Gastroesophageal sphincter (tissue), 4 donors: ENCODE measurements at places on chromosomes 6 and 20. TPM values are rescaled to one million over a fixed set of nuclear protein-coding genes. Genes with fewer than 3 reads are reported as not detected.

The BFSP1 gene
- 2.0 TPM for total RNA-seq

DNA sequence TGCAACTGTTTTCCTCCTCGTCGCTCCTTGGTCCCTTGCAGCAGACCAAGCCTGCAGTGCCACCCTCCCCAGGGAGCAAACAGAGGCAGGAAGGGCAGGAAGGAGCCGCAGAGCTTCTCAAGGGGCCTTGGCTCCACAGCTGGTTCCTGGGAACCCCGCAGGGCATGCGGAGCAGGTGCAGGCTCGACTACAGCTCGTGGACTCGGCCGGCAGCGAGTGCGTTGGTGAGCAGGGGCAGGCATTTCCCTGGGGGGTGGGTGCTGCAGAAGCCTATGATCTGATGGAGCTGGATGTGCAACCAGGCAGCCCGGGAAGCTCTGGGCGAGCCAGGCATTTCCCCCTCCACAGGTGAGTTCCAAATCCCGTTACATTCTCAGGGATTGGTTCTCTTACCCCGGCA lies 37.1 kb downstream of the FRMD1 start:
- no peak for ATAC-seq

DNA sequence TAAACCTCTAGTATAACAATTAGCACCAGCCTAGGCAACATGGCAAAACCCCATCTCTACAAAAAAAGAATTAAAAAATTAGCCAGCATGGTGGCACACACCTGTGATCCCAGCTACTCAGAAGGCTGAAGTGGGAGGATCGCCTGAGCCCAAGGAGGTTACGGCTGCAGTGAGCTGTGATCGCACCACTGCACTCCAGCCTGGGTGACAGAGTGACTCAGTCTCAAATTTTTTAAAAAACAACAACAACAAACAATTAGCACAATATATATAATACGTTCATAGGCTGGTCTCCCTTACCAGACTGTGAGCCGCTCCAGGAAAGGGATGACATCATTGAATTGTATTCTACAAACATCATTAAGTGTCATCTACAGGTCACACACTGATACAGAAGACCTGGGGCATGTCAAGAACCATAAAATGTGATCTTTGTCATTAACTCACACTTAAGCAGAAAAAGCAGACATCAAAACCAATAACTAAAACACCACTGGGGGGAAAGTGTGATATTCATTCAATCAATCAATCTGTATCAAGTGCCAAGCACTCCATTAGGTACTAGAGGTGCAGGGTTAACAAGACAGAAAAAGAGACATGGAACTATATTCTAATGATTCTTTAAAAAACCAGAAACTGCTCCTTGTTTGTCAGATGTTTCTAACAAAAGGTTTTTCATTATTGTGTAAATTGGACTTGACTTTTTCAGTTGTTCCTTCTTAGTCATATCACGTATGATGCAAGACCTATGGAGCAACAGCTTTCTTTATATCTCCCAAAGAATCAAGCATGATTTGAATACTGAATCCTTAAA lies 17.8 kb downstream of the MAP3K5 start:
- peak; percentile 48 for ATAC-seq

GRCh38 chr6:148342350-148343046 lies at the start of gene SASH1:
SASH1 (plus strand) TSS chr6:148342838; CDS start chr6:148343068, 230 bp downstream.
- ATAC-seq, result peak; percentile 84

GRCh38 chr20:35849706-35850105 lies 77.9 kb downstream of the PHF20 start:
- ATAC-seq, result no peak

DNA sequence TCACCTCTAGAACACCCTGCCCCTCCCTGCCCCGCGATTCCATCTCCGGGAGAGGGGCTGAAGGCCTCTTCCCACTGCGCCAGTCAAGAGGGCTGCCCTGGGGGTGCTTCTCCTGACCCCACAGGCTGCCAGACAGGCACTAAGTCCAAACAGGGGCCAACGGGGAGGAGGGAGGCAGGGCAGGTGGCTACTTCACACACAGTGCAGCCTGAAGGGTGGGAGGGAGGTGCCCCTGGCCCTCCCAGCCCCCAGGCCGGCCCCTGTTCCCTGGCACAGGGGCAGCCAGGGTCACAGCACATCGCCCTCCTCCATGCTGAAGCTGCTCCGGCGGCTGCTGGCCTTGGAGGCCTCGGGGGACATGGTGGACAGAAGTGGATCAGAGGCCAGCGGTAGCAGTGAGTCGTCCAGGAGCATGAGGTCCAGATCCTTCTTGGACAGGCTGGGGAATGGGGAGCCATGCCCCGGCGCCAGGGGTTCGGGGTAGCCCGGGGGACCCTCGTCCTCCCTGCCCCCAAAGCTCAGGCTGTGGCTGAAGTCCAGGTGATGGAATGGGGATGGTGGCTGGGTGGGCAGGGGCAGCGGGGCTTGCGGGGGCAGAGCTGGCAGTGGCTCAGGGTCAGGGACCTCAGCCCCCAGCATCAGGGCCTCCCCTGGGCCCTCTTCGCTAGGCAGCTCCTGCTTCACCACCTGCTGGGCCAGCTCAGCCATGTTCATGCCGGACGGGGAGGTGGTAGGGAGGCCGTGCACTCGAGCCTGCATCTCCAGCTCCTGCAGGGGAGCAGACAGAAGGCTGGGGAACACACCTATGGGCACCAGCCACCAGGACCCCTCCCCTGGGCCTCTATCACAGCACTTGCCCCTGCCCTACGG lies 46.3 kb downstream of the MDFI start:
- ATAC-seq, result no peak

The HM13 gene
- 39.1 TPM for total RNA-seq

The XRN2 gene
- total RNA-seq, result 55.5 TPM

The MCM8 gene
- total RNA-seq, result 5.0 TPM

The CFAP61 gene
- 0.27 TPM for total RNA-seq

- ATAC-seq, result no peak
Measured at GRCh38 chr6:12246900-12247299, 43.3 kb upstream of the EDN1 start.

The UST gene
- 35.9 TPM for total RNA-seq

DNA sequence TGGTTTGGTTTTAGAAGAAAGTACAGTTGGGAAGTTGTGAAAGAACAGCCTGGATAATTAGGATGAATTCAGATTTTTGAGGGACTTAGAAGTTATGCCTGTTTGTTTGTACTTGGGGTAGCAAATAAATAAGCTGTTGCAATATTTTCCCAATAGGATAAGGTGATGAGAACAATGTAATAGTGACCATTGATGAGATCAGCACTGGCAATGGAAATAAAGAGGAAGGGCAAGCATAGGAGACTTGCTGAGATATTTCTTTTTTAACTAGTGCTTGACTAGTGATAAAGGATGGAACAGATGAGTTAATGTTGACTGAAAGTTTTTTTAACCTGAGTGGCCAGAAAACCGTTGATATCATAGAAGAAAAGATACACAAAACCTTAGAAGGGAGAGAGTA lies 498.8 kb downstream of the CDKAL1 start:
- no peak for ATAC-seq

GRCh38 chr6:19714434-19715166 lies 122.6 kb upstream of the ID4 start:
- ATAC-seq, result no peak

The SAMD3 gene
- total RNA-seq, result 0.54 TPM

The NINL gene
- total RNA-seq, result 7.5 TPM

GRCh38 chr6:150939399-150939798 lies 73.9 kb downstream of the MTHFD1L start:
- ATAC-seq, result no peak

The LY6G6D gene
- not detected for total RNA-seq

DNA sequence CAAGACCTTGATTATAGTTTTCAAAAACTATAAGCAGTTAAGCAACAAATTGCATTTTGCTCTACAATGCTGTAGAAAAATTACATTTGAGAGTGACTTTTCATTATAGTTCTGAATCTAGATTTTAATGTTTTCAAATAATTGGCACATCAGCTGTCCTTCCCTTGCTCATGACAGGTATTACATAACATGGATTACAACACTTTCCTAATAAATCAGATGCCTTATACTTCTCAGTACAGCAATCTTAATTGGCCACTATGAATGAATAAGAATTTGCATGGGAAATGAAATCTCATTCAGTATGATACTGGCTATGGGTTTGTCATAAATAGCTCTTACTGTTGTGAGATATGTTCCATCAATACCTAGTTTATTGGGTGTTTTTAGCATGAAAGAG lies 29.9 kb downstream of the HSF2 start:
- ATAC-seq, result no peak

DNA sequence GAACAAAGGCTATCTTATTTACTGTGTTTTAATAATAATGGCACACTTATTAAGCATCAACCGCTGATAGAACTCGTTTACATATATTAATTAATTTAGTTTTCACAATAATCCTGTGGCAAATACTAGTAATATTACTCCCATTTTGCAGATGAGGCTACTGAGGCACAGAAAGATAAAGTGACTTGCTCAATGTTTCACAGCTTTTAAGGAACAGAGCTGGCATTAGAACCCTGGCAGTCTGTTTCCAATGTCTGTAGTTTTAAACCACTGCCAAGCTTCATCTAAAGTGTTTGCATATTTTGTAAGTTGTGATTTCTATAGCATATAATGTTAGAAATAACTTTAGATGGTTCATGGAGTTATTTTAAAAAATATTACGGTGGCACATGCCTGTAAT lies 38.4 kb upstream of the LRRC1 start:
- no peak for ATAC-seq

DNA sequence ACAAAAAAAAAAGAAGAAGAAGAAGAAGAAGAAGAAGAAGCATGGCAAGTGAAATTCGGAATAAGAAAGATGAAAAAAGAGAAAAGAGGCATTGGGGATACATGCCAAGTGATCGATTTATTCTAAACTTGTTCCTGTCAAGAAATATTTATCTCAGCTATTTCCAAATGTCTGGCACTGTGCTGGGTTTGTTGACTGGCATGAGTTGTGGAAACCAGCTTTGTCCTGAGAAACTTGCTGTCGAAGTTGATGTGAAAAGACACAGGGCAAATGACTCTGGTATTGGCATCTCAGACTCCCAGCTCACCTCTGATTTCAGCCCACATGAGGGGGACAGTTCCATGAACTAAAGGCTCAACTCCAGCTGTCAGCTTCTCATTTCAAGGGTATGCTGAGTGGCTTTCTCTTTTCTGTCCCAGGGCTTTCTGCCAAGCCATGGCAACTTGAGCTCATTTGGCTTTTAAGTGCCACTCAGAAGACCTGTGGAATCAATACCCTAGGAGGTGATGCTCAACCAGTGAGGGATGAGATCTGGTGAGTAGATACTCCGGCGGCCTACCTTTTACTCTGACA lies 253.3 kb upstream of the JAG1 start:
- ATAC-seq, result no peak

GRCh38 chr20:4330011-4330410 lies 314.7 kb upstream of the RNF24 start:
- ATAC-seq, result no peak

GRCh38 chr6:136750696-136751521 lies 41.4 kb downstream of the MAP3K5 start:
- no peak for ATAC-seq

DNA sequence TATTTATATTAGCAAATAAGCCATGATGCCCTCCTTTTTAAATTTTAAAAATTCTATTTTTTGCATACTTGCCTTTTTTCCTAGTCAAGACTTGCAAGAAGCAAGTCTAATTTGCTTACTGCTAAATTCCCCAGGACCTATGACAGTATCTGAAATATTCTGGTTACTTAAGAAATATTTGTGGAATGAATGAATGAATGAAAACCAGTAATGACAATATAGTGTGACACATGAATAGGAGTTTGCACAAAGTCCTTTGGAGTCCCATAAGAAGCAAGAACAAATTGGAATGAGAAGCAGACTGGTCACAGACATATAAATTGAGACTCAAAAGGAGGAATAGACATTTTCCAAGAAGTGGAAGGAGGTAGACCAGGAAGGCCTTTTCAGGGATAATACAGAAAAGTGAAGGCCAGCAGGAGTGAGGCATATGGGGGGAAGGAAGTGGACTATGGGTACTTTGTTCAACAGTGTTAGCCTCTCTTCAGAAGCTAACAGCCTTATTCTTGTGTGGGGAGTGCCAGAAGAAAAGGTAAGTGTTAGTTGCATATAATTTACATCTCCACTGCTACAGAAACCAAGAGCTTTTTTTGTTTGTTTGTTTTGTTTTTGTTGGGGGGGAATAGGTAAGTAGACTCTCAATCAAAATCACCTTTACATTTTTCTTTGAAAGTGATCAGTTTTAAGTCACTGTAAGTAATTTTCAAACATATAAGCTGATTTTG lies 93.6 kb upstream of the FAM184A start:
- ATAC-seq, result no peak

The TTLL9 gene
- 0.47 TPM for total RNA-seq

DNA sequence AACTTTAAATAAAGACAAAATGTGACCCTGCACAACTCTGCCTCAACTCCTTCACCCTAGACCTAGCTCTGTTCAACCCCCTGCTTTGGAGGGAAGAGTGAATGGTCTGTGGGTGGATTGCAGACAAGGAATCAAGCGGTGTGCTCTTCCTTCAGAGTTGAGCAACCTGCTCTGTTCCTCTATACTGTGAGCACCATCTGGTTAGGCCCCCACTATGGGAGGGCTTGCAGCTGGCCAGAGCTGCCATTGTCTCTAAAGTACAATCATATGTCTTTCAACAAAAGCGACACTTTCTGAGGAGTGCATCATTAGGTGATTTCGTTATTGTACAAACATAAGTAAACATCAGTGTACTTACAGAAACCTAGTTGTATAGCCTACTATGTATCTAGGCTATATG lies 406.1 kb upstream of the MARCKS start:
- ATAC-seq, result no peak

The ECT2L gene
- not detected for total RNA-seq

DNA sequence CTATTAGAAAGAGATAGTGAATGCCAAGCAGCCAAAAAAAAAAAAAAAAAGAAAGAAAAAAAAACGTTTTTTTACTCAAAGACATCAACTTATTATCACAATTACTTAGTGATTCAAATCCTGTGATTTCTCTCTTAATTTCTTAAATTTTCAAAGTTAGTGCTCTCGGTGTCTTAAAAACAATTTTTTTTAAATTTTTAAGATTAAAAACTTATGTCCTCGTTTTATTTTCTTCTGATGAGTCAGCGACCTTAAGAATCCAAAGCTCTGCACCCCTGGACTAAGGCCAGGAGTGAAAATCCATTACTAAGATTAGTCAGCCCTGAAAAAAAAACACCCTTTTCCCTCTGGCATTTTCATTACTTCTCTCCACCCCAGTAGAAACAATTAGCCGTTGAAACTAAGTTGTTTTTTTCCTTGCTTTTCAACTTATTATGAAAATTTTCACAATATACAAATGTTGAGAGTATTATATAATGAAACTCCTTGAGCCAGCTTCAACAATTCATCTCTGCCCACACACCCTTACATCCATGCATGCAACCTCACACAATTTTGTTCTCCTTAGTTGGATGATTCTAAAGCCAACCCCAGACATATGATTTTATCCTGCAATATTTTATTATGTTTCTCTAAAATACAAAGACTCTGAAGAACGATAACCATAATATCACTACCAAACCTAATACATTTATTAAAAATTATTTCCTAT lies 85.6 kb upstream of the CARMIL1 start:
- peak; percentile 68 for ATAC-seq

GRCh38 chr20:21518292-21518991 lies 4.6 kb upstream of the NKX2-2 start:
- ATAC-seq, result no peak

GRCh38 chr6:105153676-105154075 lies 26.1 kb downstream of the POPDC3 start:
- ATAC-seq, result no peak

- no peak for ATAC-seq
Measured at GRCh38 chr6:135182071-135183001, 1.2 kb downstream of the MYB start.

The VSX1 gene
- not detected for total RNA-seq
